ENCODE measurements at places on chromosomes 5 and 9. TPM values are rescaled to one million over a fixed set of nuclear protein-coding genes. Genes with fewer than 3 reads are reported as not detected.

RASGRF2 gene
- total RNA-seq: 5.6 TPM

OLFML2A gene
- not detected for total RNA-seq

PJA2 gene
- total RNA-seq: 27.6 TPM

DNA sequence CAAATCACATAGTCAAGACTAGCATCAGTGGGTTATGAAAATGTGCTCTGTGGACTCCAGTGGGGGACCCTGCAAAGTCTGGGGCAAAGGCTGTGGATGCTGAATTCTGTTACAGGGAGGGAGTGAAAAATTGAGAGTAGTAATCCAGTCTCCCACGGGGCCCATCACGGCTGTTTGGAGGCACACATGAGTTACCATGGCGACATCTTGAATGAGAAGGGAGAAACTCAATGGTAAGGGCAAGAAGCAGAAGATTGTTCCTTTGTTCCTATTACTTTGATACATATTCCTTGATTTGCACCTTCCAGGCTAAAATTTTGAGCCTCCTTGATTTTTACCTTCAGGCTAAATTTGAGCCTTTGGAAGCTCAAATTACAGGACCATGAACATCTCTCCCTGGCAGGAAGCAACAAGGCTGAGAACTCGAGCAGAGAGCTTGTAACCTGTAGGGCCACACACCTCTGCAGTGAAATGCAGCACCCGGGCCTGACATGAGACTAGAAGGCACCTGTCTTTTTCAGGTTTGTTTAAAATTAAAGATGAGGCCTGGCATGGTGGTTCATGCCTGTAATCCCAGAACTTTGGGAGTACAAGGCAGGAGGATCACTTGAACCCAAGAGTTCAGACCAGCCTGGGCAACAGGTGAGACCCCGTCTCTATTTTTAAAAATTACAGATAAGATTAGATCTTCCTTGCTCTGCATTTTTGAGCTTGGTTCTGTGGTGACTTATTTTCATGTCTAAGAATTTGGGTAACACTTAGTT lies 31.0 kb upstream of the ZFR start:
- DNase-seq: no peak

C7 gene
- 0.63 TPM for total RNA-seq

DNA sequence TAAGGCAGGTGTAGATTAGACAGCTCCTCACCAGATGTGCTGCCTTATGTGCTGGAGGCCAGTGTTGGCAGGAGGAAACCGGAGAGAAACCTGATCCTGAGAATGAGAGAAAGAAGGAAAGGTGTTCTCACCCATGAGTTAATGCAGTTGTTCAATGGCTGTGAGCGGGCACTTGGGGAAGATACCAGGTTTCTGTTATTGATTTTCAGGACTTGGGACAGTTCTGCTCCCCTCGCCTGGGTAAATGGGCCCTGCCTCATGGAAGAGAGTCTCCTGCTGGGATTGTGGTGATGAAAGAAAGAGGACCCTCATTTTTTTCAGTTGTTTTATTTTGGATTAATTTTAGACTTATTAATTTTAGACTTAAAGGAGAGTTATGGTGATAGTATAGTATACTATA lies 59.5 kb downstream of the EGFLAM start:
- DNase-seq: no peak
